HS-5 (cell line): ENCODE measurements at places on chromosomes 3 and 15.

GRCh38 chr3:37620071-37620635, 241.5 kb upstream of the CTDSPL start:
- DNase-seq, result no peak

DNA sequence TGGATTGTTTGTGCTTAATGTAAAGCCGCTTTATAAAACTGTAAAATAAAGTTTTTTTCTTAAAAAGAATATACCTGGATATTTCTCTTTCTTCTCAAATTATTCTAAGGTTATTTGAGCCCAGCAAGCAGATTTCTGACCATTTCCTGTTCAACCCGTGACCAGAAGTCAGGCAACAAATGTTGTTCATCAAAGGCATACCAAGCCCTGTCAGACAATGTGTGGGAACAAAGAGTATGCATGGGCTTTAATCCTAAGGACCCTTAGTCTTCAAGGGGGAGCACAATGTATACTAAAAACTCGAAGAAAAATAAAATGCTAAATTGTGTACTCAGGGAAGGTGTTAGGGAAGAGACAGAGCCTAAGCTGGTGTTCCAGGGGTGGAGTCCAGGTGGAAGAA, 26.6 kb upstream of the PAQR5 start:
- DNase-seq, result no peak

DNA sequence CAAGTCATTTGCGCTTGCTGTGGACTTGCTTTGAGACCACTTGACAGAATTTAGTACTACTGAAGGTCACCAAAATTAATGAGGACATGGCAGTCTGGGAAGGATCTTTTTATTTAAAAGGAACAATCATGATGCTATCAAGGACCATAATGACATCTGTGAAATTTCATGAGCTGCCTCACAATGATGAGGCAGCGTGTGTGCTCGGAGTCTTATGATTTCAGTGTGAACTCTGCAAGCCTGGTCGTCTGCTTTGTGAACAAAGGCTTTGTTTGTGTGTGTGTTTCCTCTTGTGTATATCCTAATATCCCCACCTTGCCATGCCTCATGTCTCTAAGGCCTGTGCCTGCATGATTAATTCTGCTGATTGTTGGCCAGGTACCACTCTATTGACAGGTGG, 46.7 kb downstream of the RAD54L2 start:
- DNase-seq, result no peak

GRCh38 chr15:34625007-34625406, 41.6 kb upstream of the GOLGA8B start:
- DNase-seq, result no peak

DNA sequence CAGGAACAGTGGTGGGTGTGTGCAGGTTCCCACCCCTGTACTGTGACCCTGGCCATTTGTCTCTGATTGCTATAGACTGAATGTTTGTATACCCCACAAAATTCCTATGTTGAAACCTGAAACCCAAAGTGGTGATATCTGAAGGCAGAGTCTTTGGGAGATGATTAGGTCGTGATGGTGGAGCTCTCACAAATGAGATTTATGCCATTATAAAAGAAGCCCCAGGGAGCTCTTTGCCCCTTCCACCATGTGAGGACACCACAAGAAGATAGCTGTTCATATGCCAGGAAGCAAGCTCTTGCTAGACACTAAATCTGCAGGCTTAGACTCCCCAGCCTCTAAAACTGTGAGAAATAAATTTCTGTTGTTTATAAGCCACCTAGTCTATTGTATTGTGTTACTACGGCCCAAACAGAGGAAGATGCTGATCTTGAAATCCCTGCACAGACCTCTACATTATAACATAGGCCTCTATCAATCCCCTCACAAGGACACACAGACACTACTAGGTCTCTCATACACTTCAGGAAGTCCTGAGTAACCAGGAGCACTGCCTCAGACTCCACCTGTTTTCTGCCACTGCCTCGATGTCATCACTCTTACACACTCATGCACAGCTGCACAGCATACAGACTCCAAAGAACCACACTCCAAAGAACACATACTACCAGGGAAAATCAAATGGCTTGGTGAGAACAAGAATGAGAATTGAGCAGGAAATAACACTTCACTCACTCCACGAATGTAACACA, 14.7 kb downstream of the IGSF11 start:
- no peak for DNase-seq

DNA sequence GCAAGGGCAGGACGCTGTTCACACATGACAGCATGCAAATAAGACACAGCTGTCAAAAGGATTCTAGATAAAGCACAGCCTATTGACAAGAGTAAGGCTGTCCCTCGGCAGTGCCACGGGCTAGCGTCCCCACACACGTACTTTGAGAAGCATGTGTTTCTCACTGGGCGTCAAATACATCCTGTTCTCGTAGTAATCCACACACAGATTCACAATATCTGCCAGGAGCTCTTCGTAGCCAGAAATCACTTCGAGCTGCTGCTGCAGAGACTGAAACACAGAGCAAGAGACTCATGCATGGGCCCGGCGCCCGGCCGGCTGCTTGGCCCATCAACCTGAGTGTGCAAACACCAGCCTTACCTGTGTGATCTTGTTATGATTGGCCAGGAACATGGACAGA, 41.1 kb downstream of the CYFIP1 start:
- DNase-seq, result no peak

DNA sequence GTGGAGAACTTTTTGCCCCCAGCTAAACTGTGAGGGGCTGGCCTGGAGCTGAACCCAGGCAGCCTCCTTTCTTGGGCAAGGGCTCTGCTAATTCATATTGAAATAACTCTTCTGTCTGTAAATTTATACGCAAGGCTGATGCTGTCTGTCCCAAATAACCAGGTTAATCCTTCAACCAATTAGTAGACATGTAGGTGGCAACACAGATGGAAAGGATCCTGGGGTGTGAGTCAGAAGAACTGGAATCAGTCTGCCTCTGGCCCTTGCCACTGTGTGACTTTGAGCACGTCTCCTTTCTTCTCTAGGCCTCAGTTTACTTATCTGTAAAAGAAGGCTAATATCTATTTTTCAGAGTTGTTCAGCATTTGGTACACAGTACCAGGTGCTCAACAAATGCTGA, 48.3 kb upstream of the IREB2 start:
- no peak for DNase-seq

DNA sequence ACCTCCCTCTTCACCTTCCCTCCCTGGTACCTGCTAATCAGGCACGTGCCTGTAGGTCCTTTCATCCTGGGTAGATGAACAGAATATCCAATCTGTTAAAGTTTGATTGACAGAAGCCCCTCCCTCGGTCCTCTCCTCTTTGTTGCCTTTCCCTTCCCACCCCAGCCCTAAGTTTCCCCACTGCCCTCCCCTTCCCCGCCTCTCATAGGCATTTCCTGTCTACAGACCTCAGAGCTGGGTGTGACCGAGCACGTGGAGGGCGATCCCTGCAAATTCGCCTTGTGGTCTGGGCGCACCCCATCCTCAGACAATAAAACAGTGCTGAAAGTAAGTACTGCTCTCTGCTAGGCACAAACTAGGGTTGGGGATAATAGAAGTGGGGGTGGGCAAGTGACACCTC, 239.2 kb upstream of the UMPS start:
- DNase-seq, result no peak

DNA sequence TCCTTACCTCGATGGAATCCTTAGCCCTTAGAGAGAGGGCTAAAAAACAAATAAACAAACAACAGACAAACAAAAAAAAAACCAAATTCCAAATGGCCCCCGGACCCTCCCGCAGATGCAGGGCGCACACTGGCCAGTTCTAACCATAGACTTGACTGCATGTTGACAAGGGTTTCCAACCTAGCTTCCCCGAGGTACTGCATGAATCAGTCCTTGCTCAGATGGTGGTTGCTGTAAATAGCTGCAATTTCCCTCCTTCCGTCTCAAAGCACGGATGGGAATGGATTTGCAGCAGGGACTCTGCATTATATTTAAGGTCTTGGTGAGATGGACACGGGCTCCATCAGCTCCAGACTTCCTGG, 162.8 kb downstream of the CD47 start:
- no peak for DNase-seq

DNA sequence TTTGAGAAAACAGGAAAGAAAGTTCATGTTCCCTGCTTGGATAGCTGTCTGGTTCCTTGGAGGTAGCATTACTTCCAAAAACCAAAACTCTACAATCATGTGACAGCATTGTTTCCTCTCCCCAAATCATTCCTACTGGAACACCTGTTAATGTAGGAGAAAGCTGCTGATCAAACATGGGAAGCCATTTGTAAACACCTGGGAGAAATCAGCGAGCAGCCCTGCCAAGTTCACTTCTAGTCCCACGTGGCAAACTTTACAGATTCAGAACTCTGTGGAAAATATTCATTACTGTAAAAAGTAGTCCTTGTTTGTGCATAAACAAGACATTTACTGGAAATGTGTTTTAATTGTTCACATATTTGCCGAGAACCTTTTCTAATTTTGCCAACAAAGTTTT, 275.5 kb upstream of the AZI2 start:
- no peak for DNase-seq

GRCh38 chr3:128435058-128435457, 31.6 kb downstream of the DNAJB8 start:
- DNase-seq, result no peak

DNA sequence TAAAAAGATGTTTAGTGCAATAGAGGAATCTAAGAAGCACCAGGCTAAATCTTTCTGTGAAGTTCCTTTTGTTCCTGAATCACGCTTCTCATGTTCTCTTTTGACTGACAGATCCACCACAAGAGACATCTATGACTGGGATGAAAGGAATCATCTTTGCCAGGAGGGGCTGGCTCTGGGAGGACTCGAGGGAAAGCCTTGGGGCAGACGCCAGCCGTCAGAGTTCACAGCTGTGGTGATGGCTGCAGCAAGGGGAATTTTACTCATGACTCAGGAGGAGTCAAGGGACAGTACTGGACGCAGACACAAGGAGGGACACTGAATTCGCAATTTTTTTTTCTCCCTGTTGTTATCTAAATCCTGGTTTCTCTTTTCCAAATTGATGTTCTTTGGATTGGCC, 38.7 kb downstream of the C3orf38 start:
- DNase-seq, result no peak

- no peak for DNase-seq
These were observed 188.1 kb downstream of the BBX start for GRCh38 chr3:107710851-107711250.

DNA sequence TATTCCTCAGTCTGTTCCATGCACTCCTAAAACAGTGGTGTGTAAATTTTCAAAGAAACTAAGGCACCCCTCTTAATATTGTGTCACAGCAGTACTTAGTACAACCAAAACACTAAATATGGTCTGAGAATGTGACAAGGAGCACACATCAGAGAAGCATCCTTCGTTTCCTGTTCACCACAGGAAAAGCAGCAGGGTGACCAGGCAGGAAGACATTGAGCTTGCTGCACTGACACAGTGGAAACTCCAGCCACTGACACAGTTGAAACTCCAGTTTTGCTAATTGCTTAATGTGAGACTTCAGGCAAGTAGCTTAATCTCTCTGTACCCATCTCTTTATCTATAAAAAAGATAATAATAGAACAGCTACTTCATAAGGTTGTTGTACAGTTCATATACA, 353.0 kb upstream of the RORA start:
- no peak for DNase-seq
